ENCODE measurements at places on chromosomes 3 and 15.

DNA sequence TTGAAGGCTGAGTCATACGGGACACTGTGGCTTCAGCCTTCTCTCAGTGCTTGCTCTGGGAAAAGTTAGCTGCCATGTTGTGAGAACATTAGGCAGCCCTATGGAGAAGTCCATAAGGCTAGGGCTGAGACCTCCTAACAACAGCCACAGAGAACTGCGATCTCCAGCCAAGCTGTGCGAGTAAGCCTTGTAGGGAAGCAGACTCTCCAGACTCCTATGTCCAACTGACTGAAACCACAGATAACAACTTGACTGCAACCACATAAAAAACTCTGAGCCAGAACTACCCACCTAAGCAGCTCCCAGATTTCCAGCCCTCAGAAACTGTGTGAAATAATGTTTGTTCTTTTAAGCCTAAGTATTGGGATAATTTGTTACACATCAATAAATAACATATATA is 40.7 kb downstream of the DENND6A start:
- no peak for DNase-seq

GRCh38 chr15:88905576-88905975 is 7.6 kb downstream of the MFGE8 start:
- DNase-seq, result no peak

DNA sequence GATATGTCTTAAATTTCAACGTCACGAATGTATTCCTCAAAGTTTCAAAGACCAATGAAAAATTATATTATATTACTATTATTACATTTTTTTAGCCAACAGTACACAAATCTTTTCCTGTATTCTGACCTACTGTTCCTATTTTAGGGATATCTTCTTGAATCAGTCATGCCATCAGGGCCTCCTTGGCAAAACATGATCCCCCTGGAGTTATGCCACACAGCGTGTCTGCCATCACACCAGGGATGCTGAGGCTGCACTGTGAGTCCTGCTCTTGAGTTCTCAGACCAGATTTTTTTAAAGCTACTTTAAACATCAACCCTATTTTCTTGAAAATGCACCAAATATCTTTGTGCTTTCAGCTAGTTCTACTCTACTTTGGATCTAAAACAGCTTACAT is 425.9 kb upstream of the ZNF385D start:
- no peak for DNase-seq

DNA sequence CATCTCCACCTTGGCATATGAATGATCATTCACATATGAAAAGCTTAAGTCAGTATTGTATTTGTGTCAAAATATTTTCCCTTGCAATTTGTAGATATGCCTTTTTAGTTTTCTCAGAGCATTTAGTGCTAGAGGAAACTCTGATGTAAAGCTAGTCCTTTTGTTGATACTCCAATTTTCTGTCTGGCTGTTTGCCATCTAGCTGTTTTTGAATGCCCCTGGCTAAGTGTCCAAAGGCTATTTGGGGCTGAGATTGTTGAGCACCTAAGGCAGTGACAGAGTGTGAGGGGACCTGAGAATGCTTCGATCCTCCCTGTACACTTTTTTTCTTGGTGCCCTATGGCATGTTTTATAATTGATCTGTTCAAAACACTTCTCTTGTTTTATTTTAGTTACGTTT is 3.1 kb downstream of the SLC51B start:
- DNase-seq, result no peak

DNA sequence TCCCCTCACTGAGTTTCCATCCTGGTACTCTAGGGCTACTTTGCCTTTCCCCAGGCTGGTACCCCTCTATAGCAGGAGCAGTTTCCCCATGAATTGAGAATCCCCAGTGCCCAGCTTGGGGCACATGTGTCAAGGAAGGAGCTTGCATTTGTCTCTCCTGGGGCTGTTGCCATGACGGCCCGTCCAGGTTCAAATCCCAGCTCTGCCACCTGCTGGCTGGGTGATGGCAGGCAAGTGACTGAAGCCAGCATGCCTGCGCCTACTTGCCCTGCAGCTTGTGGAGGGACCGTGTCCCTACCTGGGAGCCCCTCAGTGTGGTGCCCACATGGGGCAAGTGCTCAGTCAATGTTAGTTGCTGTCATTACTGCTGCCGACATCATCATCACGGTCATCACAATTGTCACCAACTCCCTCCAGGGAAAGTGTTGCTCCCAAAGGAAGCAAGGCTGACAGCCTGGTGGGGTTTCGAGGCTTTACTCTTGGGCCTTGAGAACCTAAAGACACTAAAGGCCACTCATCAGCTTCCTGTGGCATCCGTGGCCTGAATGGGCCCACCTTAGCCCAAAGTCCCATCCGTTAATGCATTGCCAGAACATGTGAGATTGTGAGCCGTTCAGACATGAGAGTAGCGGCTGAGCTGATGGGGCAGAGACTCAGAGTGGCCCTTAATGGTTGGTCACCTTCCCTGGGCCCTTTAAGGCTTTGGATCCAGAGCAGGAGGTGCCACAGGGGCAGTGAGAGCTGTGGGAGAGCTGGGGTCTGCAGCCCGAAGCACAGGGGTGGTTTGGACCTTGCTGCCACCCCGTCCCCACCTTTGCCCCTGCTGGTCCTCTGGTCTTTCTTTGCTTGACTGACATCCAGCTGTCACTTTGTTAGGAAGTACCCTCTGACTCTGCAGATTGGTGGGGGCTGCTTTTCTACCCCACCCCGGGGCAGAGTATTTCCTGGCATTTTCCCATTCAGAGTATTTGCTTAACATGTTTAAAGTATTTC is 144.4 kb downstream of the DNAJB8 start:
- DNase-seq, result peak; percentile 56

- no peak for DNase-seq
These were observed 27.0 kb downstream of the DNAJC19 start for GRCh38 chr3:180962530-180962929.

DNA sequence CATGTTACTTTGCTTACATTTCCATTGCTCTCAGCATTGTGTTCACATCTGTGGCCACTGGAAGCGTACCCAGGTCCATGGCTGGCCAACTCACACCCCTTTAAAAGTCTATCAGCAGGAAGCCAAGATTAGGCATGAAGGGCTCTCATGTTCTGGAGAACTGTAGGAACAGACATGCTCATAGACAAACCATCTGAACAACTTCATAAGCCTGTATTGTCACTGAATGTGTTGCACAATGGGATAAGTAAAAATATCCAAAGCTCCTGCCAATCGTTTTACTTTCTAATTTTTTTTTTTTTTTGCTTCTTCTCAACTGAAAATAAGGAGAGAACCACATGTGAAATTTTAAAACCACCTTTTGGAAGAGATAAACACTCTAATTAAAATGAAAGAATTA is 6.4 kb downstream of the RPLP1 start:
- no peak for DNase-seq

DNA sequence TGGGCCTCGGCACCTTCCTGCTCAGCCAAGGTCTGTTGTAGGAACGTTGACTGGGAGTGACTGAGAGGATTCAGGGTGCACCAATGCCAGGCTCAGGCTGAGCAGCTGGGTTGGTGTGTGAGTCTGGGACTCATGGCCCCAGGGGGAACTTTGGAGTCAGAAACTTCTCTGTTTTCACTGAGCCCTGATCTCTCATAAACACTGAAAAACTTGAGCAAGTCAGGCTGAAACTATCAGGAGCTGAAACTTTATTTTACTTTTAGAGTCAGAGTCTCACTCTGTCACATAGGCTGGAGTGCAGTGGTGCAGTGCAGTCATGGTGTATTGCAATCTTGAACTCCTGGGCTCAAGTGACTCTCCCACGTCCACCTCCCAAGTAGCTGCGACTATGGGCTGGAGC is 3.0 kb downstream of the TRAK1 start:
- DNase-seq, result no peak

DNA sequence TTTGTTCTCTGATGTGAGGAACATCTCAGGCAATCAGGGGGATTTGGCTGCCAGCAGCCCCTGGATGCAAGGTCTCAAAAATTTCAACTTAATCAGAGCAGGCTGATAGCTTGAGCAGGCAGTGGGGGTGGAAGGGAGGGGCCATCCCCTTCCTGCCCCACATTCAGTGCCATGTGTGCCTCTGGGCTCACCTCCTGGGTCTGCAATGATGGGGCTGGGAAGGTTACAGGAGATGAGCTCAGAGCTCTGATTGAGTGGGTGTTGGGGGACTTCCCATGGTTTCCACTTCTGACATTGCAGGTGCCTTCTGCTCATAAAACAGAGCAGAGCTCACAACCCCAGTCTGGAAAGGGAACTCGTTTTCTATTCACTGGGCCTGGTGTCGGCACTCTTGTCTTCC is 37.0 kb downstream of the PARP16 start:
- no peak for DNase-seq

- no peak for DNase-seq
These were observed 10.3 kb upstream of the EIF1B start for GRCh38 chr3:40299130-40299720.

GRCh38 chr3:184030536-184030935 is 1.0 kb upstream of the HTR3D start:
- DNase-seq, result no peak

GRCh38 chr15:97961067-97961954 is 808 bp downstream of the ARRDC4 start:
- DNase-seq, result no peak

- DNase-seq, result no peak
These were observed 24.5 kb upstream of the RNF111 start for GRCh38 chr15:58962662-58963565.

DNA sequence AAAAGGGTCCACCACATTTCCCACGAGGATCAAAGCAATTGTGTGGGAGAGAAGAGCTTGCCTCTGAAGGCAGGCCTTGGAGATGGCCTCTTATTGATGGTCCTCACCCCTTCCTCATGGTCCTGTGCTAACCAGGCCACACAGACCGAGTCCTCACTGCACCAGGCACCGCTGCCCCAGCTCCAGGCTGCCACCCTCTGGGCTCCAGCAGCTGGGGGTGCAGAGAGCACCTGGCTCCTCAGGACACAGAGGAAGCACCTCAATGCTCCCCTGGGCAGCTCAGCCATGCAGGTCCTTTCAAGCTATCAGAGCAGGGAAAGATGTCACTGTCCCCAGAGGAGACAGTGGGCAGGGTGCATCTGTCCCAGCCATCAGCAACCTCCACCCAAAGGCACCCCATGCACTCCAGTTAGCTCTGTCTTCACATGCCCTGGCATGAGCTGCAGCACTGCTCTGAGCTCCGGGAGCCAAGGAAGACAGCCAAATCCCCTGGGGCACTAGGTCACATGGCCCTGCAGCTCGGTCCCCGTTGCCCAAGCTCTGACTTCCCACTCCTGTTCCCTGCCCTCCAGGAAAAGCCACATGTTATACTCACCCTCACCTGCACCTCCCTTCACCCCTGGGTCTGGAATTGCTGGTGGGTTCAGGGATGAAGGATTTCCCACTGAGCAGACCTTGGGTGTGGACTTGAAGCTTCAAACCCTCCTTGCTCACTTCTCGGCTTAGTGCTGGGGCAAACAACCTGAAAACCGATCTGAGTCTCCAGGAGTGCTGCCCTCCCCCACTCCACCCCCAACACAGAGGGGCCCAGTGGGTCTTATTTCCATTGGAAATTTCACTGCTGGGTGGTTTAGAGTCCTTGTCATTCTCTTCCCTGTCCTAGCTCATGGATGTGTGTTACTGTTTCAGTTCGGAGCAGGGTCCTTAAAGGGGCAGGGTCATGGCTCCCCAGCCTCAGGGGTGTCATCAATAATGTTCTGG is 32.6 kb downstream of the ALS2CL start:
- no peak for DNase-seq

GRCh38 chr3:195829897-195830254 is 18.1 kb upstream of the MUC4 start:
- no peak for DNase-seq

DNA sequence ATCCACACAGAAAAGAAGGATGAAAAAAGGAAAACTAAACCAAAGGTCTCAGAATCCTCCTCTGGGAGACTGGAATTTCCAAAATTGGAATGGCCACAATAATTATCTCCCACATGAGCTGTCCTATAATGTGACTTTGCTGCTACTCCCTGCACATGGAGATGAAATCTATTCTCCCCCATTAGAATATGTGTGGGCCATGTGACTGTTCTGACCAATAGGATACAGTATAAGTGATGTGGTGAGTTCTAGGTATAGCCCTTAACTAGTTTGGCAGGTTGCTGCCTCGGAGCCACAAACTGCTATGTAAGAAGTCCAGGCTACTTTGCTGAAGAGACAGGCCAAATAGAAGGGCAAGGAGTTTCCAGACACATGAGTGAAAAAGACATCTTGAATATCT is 5.2 kb downstream of the TRIM59 start:
- no peak for DNase-seq

DNA sequence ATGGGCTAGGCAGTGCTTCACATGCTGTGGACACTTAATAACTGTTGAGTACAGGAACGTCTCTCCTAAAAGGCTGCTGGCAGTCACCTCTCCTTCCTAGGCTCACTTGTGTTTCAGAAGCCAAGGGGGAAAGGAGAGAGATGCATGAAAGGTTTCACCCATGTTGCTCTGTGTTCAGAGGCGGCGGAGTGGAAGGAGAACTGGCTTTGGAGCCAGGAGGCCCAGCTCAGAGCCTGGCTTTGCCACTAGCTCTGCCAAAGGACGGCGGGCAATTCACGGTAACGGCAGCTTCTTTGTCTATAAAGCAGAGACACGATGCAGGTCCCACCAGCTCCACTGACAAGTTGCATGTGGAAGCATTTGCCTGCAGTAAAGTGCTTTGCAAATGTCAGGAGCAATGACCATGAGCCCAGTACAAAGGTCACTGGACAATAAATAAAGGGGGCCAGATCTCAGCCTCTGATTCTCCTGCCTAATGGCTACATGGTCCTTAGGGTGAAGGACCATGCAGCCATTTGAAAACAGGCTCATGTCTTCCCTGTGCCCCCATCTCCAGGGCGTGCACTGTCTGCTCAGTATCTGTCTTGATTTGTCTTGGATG is 171.7 kb upstream of the TLE3 start:
- DNase-seq, result no peak

DNA sequence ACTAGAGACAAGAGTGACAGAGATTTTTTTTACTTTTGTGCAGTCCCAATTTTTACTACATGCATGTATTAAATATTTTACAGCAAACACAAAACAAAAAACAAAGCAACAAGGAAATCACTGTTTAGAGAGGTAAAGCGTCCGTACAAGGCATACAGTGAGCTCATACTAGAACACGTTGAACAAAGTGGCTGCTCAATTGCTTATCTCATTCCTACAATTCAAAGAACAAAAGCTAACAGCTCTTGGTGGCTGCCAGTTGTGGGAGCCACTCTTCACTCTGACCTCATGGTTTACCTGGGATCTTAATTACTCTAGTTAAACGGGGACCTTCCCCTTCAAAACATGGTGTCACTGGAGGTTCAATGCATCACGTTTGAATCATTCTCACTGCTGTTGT is 7.6 kb upstream of the ARHGEF26 start:
- DNase-seq, result no peak

- DNase-seq, result no peak
These were observed 37.9 kb upstream of the TJP1 start for GRCh38 chr15:29859973-29860715.

- no peak for DNase-seq
These were observed 40.3 kb downstream of the HMCES start for GRCh38 chr3:129318921-129319320.

Data from activated T-cell treated with anti-CD3 and anti-CD28 coated beads for 1 hour (primary cell).